ENCODE measurements at places on chromosomes 3 and 15. TPM values are rescaled to one million over a fixed set of nuclear protein-coding genes. Genes with fewer than 3 reads are reported as not detected.
A peak's percentile ranks its signal among the peaks of the same experiment; 100 is the strongest.

The GFM1 gene
- 41.2 TPM for total RNA-seq

The CFAP161 gene
- total RNA-seq: not detected

The FSTL1 gene
- 480 TPM for total RNA-seq

The CACNA2D3 gene
- 6.9 TPM for total RNA-seq

The NLGN1 gene
- 26.0 TPM for total RNA-seq

The GABRA5 gene
- total RNA-seq: not detected

The C3orf49 gene
- not detected for total RNA-seq

DNA sequence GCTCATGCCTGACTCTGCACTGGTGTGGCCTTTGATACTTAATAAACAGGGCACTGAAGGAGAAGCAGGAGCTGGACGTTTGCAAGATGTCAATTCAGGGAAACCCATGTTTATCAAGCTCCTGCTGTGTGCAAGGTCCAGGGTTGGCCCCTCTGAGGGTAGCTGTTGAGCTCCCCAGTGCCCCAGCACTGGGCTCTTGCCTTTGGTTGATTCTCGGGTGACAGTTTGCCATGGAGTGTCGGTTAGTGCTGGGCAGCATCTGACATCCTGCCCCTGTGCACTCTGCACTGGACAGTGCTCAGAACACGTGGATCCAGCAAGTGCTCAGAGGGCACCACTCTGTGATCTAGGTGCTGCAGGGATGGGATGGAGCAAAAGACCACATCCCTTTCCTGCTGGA, 7.3 kb downstream of the HDAC11 start:
- no peak for DNase-seq

DNA sequence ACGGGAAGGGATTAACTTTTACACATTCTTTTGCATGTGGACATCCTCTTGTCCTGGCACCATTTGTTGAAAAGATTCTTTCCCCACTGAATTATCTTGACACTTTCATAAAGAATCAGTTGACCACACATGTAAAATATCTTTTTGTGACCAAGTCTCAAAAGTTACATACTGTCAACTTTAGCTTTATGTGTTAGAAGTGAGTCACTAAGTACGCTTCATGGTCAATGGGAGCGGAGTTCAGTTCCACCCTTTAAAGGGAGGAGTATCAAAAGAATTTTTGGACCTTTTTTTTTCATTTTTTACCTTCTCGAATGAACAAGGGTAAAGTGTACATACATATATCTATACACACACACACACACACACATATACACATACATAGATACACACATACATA, 35.4 kb downstream of the MAPK6 start:
- no peak for DNase-seq

- DNase-seq: no peak
Observed at GRCh38 chr3:65848024-65848423, 190.7 kb downstream of the MAGI1 start.

DNA sequence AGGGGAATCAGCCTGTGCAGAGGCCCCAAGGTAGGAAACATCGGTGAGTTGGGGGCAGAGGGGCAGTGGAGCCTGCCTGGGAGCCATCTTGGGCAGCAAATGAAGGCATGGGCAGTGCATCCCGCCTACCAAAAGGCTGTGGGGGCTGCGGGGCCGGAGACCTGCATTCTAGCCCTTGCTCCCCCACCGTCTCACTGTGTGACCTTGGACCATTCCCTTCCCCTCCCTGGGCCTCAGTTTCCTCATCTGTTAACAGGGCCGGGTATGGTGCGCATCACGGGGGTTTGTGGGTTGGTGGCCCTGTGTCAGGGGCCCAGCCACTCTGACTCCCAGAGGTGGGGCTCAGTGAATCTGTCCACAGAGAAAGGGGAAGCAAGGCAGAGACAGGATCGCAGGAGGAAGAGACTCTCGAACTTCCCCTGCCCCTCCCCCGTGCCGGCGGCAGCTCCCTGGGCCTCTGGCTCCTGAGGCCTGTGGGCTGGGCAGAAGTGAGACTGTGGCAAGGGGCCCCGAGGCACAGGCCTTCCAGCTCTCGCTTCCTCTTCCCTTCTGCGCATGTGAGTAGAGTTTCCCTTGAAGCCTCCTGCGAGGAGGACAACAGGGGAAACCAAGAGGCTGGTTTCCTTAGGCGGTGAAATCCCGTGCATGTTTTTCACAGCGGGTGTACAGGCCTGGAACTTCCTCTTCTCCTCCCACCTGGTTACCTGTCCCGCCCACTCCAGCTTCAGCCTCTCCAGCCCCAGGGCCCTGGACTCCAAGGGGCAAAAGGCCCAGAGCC, 42.9 kb downstream of the IDH2 start:
- peak; percentile 81 for DNase-seq

DNA sequence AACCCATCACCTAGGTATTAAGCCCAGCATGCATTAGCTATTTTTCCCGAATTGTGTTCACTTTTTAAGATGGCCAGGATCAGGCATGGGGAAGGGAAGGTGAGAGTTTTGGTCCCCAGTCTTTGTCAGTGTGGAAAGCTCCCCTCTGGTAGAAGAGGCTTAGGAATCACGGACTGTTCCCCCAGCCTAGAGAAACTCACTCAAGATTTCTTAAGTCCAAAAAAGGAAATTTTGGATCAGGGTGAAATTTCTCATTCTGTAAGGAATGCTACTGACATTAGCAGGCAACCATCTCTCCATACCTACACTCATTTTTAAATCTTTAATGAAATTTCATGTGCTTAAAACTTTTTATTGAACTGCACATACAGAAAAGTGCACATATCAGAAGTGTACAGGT, 70.3 kb upstream of the GALNT15 start:
- DNase-seq: no peak

DNA sequence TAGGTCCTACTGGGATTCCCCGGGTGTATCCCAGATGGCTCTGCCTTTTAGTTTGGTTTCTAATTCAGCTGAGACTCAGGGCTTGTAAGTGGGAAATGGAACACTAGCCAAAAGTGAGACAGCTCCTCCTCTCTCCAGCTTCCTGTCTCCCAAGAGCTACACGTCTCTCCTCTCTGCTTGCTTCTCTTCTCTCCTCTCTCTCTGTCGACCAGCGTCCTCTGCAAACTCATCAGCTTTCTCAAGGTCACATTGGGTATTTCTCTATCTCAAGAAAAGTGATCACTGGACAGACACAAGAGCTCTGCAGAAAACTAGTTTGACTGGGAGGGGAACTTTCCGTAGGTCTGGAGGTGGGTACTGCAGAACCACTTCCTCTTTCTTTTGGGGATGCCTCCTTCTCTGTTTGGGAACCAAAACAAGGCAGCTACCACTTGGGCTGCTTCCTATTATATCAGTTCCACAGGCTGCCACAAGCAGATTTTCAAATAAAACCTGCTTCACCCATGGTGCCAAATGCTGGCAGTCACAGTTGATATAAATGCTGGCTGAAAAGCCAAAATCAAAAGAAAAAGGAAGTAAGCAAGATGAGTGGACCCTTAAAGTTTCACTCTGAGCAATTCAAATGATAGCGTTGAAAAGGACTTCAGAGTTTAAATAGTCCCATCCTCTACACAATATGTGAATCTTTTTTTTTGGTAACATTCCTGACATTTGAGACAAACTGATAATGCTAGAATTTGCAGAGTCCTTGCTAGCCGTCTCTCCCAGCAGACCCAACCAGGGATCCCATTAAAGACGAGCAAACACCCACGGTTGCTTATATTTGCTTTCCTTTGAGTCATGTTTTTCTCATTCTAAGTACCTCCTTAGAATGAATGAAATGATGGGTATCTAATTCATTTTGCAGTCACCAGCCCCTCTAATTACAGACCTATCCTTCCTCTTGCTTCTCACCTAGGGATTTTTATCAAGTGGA, 7.2 kb upstream of the DYNC1LI1 start:
- DNase-seq: no peak

DNA sequence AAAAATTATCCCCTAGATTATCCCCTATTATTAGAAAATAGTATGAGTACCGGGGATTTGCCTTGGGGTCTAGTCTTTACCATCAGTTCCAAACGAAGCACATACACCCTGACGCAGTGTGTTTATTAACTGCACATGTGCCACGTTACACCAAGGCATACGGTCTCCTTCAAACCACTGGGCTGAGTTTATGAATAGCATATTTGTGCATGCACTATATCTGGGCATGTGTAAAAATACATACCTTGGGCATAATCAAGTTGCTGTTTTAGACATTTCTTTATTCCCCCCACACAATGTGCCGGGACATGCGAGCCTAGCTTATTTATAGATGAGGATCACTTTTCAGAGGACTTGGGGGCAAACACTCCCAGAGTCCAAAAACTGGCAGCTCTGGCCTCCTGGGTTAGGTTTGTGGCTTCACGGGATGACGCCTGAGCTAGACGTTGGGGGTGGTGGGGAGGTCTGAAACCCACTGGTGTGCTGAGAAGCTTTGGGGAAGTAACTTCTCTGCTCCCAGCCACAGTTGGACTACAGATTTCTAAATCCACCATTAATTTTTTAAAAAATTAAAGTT, 16.2 kb downstream of the IGDCC4 start:
- no peak for DNase-seq

Measured in sciatic nerve (tissue), 2 donors.